ENCODE measurements at places on chromosomes 3 and 15. TPM values are rescaled to one million over a fixed set of nuclear protein-coding genes. Genes with fewer than 3 reads are reported as not detected.

GRCh38 chr3:20668411-20668810 lies 482.4 kb upstream of the SGO1 start:
- H3K27me3 ChIP-seq = no peaks in the 10 kb centered on the region
- DNase-seq = no peak

DNA sequence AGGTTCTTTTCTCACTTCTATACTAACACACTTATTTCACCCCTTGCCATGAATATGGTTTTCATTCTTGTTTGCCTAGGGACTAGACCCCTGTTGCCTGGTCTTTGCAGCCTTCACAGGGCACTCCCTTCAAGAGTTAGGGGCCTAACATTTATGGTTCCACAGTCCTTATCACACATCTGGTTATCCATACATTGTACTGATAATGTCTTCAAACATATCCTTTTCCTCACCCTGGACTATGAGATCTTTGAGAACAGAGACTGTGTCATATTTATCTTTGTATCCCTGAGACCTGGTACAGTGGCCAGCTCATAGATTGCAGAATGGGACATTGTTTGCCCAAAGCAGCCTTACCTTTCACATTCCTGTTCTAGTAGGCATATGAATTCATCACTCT lies 106.2 kb downstream of the CMSS1 start:
- DNase-seq = no peak
- H3K27me3 ChIP-seq = no peaks in the 10 kb centered on the region
- H3K4me3 ChIP-seq = no peak overlapping the region
- no peak overlapping the region for H3K27ac ChIP-seq

Gene ZDHHC19
- not detected for total RNA-seq

Gene TEX264
- total RNA-seq = 24.9 TPM

All from CD4-positive, alpha-beta T cell (primary cell).